Colonic mucosa (tissue), 4 donors: ENCODE measurements at places on chromosomes 4 and X. TPM values are rescaled to one million over a fixed set of nuclear protein-coding genes. Genes with fewer than 3 reads are reported as not detected.

- no peak for DNase-seq
Observed at GRCh38 chrX:48107717-48108116, 22.7 kb upstream of the SPACA5B start.

DNA sequence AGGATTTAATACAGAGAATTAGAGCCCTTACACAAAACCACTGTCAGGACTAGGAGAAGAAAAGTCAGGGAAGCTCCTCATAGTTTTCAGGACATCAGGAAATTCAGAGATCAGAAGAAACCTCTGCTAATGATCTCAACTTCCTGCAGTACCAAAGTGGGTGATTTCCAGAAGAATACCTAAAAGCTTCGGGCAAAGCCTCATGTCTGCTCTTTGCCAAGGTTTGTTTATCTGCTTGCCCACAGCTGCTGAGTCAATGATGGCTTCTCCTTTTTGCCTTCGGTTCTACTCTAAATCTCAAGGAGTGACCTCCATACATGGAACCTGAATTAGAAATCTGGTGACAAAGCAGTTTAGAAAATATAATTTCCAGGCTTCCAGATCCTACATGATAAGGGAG is 68.4 kb downstream of the USP38 start:
- DNase-seq, result no peak

ATOH1 gene
- total RNA-seq, result 73.7 TPM

GRCh38 chrX:39857780-39858179 is 240.0 kb downstream of the BCOR start:
- no peak for DNase-seq

GRCh38 chrX:20693078-20693477 is 426.4 kb upstream of the RPS6KA3 start:
- DNase-seq, result no peak

SULT1E1 gene
- total RNA-seq, result not detected

DNA sequence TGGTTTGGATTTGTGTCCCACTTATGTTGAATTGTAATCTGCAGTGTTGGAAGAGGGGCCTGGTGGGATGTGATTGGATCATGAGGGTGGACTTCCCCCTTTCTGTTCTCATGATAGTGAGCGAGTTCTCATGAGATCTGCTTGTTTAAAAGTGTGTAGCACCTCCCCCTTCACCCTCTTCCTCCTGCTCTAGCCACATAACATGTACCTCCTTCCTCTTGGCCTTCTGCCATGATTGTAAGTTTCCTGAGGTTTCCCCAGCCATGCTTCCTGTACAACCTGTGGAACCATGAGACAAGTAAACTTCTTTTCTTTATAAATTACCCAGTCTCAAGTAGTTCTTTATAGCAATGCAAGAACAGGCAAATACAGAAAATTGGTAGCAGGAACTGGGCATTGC is 138.7 kb downstream of the INPP4B start:
- peak; percentile 21 for DNase-seq

SLC25A31 gene
- total RNA-seq, result not detected

- DNase-seq, result no peak
Observed at GRCh38 chr4:71765350-71765749, 18.5 kb downstream of the GC start.

TASL gene
- total RNA-seq, result 0.49 TPM
